ENCODE measurements at places on chromosomes 4 and X.

DNA sequence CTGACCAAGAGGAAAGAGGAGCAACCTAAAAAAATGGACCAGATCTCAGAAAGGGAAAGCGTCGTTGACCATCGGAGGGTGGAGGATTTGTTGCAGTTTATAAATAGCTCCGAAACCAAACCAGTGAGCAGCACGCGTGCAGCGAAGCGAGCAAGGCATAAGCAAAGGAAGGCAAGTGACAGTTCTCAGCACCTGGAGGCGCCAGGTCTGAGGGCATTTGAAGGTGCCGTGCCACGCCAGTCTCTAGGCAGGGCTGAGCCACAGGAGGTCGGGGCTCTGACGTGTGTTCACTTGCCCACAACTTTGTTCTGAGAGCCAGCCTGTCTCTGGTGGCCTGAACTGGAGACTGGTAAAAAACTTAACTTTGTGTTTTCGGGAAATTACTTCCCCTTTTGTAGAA lies 59.7 kb downstream of the TNIP2 start:
- DNase-seq: no peak

DNA sequence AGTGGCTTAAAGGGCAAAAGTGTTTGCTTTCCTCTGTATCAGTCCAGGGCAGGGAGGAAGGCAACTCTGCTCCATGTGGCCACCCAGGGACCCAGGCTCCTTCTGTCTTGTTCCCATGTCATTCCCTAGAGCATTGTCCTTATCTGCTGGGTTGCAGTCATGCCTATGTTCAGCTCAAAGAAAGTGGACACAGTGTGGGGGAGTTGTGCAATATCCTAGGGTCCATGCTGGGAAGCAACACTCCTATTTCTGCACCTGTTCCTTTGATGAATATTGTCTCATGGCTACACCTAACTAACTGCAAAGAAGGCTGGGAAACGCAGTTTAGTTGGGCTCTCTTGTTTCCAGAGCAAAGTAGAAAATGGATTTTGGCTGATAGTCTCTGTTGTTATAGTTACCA lies 107.0 kb upstream of the OTUD4 start:
- DNase-seq: no peak

DNA sequence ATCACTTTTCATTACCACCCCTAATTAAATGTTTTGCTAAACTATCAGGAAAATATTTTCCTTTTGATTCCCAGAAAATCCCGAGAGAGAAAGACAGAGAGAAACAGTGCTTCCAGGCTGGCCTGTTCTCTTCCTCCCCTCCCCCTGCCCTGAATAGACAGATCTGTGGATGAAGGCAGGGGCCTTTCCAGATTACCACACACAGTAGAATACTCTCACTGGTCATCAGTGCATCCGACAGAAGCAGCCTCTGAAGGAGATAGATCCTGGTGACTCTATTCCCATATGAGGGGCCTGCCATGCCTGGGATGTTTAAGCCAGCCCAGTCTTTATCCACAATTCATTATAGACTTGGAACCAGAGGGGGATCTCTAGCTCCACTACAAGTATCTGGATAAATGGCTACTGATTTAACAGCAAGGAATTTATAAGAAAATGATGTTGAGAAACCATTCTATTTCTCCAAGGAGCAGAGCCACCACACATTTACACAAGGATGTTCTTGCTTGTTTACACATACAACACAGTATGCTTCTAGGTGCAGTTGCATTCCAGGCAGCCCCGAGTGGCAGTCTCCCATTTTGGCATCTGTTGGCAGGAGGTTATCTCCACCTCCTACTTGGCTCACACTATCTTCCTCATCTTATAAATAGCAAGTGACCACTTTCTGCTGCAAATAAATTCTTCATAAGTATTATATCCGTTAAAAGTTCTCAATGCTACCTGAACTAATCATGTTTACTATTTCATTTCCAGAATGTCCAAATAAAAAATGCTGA lies 115.8 kb downstream of the HS6ST2 start:
- no peak for DNase-seq

- DNase-seq: no peak
Observed at GRCh38 chr4:52665592-52665991, 6.5 kb upstream of the USP46 start.

- no peak for DNase-seq
Observed at GRCh38 chr4:33058998-33059397, 2338.8 kb downstream of the PCDH7 start.

DNA sequence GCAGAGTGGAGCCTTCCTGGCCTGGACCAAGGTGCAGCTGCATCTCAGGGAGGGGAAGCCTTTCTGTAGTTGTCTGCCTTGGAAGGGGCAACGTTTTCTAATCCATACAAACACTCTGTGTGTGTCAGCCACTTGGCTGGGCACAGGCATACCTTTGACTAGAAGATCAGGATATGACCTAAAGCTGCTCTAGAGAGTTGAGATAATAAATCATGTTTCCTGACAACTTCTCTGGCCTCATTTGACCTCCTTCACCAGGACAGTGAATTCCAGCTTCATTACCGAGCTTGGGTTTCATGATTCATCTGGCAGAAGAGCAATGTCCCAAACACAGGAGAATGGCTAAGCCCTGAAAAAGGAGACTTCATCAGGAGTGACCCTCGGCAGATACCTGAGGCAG lies 89.6 kb upstream of the KIT start:
- no peak for DNase-seq

- no peak for DNase-seq
Observed at GRCh38 chrX:150607201-150607600, 38.8 kb downstream of the MTM1 start.

DNA sequence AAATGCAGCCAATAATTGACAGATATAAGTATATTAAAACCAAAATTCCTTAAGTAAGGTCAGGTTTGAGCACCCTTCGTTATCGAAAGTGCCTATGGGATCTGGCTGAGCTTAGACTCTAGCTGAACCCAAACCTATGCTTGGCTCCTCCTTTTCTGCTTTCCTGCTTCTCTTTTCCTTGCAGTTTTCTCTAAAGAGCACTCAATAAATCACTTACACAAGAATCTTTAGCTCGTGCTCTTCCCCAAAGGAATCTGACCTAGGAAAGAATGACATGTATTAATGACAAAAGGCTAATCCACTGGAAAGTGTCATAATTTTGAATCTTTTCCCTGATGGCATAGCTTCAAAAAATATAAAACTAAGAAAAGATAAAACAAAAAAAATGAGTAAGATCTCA lies 282.7 kb downstream of the DKK2 start:
- no peak for DNase-seq

DNA sequence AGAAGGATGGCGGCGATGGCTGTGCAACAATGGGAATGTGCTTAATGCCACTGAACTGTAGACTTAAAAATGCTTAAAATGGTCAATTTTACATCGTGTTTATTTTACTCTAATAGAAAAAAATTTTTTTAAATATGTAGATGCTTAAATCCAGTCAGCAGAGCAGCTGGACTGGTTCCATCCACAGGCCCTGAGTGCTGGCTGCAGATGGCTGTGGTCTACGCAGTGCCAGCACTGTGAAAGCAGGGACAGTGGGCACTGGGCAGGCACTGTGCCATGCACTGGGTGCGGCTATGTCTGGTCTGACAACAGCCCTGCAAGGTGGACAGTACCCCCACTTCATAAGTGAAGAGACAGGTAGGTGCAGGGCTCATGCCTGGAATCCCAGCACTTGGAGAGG lies 175.2 kb downstream of the AFAP1 start:
- no peak for DNase-seq

DNA sequence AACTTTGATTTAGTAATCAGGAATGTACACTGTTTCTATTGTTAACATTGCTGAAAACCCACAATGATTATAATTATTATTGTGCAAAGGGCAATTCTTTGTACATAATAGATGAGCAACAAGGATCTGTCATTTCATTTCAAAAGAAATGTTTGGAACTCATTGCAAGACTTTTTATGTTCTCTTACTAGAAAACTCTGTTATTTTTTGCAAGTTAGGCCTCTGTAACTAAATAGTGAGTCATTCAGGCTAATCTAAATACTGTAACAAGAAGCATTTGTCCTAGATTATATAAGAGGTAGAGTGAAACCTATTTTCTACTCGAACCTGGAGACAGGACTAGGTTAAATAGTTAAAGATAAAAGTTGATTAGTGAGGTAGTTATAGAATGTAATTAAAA lies 93.2 kb upstream of the FAM47B start:
- no peak for DNase-seq

GRCh38 chr4:72390409-72390808 lies 178.6 kb downstream of the ADAMTS3 start:
- no peak for DNase-seq

DNA sequence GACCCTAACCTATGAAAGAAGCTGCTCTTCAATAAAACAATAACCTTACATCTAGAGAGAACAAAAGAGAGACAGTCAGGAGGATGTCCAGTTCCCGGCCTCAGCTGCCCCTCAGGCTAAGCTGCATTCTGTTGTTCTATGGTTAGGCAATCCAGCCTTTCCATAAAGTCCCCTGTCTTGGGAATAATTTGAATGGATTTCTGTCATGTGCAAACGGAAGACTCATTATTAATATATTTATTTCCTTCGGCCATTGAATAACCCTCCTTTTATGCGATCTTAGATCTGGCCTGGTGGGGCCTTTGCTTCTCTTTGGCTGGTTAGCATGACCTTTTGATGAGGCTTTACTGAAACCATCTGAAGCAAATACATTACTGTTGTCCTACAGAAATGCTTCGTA lies 80.1 kb downstream of the ANKRD50 start:
- no peak for DNase-seq

DNA sequence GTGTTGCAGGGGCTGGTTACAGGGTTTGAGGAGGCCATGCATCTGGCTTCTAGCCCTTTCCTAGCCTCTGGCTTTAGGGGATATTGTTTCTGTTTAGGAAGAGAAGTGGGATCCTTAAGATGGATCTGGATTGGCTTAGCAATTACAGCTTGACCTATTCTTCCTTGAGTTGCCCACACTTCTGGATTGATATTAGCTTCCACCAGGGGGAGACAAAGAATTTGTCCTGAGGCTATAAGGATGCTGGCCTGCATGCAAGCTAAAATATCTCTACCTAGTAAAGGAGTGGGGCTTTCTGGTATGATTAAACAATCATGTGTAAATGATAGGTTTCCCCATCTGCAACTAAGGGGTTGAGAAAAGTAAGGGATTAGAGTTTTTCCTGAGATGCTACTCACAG lies 117.2 kb downstream of the TEX13C start:
- no peak for DNase-seq

- no peak for DNase-seq
Observed at GRCh38 chr4:114282937-114283336, 303.5 kb upstream of the ARSJ start.

DNA sequence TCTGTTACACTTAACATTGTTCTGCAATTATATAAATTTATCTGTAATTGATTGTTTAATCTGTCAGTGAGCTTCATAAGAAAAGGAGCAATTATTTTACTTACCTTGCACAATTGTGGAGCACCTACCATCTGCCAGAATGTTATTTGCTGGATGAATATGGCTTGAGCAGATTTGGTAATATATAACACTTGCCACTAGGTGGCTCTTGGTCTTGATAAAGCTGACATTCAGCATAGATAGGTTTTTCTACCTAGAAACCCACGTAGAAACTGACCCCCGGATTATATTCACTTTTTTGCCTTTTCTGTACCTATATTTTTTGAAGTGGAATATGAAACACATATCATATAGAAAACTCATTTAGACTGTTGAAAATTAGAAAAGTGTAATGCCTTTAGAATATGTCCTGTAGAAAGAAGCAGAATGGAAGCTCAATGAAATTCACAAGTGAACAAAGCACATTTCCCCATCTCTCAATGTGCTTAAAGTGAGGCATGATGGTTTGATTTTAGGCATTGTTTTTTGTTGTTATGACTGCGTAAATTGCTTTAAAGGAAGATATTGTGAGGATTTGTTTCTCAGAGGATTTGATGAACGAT lies 9.5 kb downstream of the RBPJ start:
- DNase-seq: no peak

- no peak for DNase-seq
Observed at GRCh38 chrX:71917621-71918343, 7.1 kb downstream of the NHSL2 start.

DNA sequence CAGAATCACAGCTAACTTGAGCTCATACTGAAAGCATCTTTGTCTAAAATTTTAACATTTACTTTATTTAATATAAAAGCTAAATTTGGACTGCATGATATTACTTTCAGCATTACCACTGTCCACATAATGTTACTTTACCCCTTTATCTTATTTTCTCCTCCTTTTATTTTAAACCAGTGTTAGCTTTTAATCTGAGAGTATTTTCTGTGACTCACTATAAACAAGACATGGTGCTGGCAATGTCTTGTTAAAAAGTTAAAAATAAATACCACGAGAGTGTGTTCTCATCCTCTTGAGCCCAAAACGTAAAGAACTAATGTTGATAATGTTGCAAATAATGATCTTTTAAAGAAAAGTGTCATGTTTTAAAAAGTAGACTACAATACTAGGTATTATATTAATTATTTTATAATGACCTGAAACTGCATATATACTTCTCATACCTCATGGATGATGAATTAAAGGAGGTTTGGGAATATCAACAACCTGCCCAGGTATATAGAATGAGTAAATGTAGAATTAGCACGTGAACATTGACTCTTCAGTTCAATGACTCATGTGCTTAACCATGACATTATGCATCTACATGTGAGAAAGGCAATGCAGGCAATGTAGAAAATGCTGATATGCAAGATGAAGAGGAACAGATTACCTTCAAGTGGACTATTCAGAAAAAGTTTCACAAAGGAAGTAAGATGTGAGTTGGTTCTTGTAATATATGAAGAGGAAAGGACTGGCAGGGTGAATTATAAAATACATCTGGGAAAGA lies 454.1 kb upstream of the ADGRL3 start:
- DNase-seq: no peak

DNA sequence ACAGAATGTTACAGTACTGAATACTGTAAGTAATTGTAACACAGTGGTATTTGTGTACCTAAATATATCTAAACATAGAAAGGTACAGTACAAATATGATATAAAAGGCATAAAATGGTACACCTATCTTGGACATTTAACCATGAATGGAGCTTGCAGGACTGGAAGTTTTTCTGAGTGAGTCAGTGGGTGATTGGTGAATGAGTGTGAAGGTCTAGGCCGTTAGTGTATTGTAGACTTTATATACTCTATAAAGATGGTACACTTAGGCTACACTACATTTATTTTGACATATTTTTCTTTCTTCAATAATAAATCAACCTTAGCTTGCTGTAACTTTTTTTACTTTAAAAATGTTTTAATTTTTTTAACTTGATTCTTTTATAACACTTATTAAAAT lies 422.5 kb upstream of the FSTL5 start:
- no peak for DNase-seq

GRCh38 chrX:104319346-104319745 lies 64.6 kb upstream of the ESX1 start:
- DNase-seq: no peak

DNA sequence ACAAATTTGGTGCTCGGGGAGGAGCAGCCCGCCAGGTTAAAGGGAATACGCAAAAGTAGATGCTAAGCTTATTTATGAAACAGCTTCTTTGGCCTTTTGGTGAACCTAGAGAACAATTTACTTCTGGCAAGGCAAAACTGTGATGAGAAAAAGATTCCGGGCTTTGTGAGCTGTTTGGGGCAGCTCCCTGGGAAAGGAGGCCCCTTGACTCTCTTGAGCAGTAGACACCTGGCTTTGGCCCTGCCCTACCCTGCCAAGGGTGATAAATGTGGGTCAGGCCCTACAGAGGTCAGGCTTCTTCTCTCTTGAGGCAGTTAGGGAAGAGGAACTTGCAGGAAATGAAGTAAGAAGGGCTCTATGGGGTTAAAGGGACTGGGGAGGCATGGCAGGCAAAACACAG lies 509.6 kb downstream of the MID1IP1 start:
- no peak for DNase-seq
